ENCODE measurements at places on chromosomes 16 and 17. TPM values are rescaled to one million over a fixed set of nuclear protein-coding genes. Genes with fewer than 3 reads are reported as not detected.

Gene KRT33A
- total RNA-seq, result not detected

Gene ALKBH5
- total RNA-seq, result 52.3 TPM

Gene B4GALNT2
- not detected for total RNA-seq

Gene ANTKMT
- total RNA-seq, result 21.0 TPM

Gene KCNJ12
- total RNA-seq, result 0.63 TPM
